Stimulated activated CD4-positive, alpha-beta T cell treated with anti-CD3 and anti-CD28 coated beads, Interleukin-4, amount 100 ng/mL, for 24 hours (primary cell): ENCODE measurements at places on chromosomes 5 and 9.

- DNase-seq = no peak
Observed at GRCh38 chr5:150639751-150640150, 709 bp upstream of the SYNPO start.

DNA sequence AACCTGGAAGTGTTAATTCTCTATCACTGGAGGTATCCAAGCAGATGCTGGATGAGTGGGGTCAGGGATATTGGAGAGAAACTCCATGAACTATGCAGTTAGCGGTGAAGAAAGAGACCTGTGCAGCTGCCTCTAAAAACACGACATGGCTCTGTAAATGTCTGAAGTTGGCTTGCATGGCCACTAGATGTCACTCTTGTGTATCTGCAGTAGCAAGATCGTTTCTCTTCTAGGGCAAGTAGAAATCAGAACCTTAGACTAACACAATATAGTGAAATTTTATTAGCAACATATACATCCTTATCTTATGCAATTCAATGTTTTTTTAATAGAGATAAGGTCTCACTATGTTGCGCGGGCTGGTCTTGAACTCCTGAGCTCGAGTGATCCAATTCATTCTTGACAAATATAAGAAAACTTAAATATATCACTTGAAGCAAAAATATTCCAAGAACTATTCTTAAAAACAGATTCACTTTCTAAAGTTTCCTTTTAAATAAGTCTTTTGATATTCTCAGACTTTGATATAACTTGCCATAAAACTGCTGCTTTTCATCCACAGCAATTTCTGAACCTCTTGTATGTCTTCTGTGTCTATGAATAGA, 2.9 kb downstream of the OR2S2 start:
- DNase-seq = peak; percentile 54

- no peak for DNase-seq
Observed at GRCh38 chr5:125894383-125894782, 528.8 kb upstream of the GRAMD2B start.

DNA sequence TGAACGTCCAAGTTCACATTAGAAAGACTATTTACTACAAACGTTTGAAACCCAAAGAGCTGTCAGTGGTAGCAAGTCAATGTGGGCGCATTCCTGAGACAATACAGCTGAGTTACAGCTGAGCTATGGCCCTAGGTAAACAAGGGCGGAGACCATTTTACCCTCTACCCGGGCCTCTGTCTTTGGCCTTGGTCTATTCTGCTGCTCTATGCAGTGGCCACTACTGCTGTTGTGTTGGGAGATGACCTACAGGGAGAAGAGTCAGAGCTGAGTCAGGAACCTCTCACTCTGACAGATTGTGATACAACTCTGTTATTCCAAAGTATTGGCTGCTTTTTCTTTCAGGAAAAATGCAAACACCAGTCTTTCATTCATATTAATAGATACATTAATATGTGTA, 700.6 kb downstream of the SEMA5A start:
- DNase-seq = no peak

DNA sequence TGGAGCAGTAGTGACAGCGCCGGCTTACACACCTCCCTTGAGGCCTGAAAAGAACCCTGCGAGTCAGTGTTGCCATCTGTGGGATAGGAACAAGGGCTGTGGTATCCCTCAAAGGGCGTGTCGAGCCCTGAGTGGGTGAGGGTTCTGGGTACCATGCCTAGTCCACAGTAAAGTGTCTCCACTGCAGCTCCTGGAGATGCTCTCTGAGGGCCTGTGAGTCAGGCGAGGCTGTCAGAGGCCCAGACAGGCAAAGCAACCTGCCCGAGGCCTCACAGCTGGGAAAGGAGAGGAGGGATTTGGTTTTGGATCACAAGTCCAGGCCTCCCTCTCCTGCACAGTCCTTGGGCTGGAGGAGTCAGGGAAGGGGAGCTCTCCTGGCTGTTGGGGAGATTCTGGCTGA, 6.1 kb downstream of the PRRX2 start:
- DNase-seq = no peak

DNA sequence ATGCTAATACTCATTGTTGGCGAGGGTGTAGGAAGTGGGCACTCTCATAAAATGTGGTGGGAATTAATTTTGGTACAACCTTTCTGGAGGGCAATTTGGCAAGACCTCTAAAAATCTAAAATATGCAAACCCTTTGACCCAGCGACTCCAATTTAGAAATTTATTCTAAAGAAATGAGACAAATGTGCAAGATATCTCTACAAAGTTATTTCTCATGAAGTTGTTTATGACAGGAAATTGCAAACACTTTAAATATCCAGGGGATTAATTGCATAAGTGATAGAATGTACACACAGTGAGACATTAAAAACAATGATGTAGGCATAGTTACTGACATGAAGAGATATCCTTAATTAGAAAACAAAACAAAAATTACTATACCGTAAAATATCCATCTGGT, 246.3 kb upstream of the MAP3K1 start:
- DNase-seq = no peak

- DNase-seq = no peak
Observed at GRCh38 chr9:14186096-14186495, 127.8 kb downstream of the NFIB start.
